Activated CD4-positive, alpha-beta T cell treated with anti-CD3 and anti-CD28 coated beads for 24 hours (primary cell): ENCODE measurements at places on chromosomes 13 and 19.

DNA sequence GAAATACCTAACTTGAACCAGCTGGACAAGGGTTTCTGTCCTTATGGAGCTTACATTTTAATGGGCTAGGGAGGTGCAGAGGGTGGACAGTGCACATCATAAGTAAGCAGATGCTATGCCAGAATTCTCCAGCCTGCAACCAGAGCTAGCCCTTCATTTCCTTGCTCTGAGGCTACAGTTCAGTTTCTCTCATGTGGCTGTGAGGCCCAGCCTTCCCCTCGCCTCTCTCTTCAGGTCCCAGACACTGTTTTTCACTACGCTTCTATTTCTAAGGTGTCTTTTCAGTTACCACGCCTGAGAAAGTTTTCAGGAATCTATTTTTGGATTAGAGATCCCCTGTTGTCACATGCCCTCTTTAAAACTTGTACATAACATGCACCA is 141.9 kb downstream of the PCCA start:
- DNase-seq, result no peak

- peak; percentile 47 for DNase-seq
Measured at GRCh38 chr19:15464394-15465385, at the start of gene RASAL3. RASAL3 (minus strand) TSS chr19:15464544; CDS start chr19:15464358, 186 bp downstream.

GRCh38 chr13:110949628-110950027 is 34.8 kb upstream of the ANKRD10 start:
- no peak for DNase-seq

DNA sequence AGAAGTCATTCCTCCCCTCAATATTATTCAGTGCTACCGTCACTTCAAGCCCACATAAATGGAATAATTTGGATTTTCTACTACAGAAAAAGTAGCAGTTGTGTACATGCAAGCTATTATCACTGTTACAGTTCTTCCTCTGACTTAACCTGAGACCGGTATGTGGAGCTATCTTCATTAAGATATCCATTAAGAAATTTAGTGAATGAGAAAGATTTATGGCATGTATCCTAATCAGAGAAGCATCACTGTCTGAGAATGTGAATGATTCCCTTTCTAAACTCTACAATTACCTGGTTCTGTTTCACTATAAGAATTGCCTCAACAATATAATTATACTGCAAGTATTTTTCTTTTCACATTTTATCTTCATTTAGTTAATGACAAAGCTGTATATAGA is 278.7 kb downstream of the KLF5 start:
- DNase-seq, result no peak

GRCh38 chr13:111949311-111949710 is 117.6 kb upstream of the SOX1 start:
- no peak for DNase-seq

GRCh38 chr13:41054212-41054877 is 7.0 kb upstream of the WBP4 start:
- no peak for DNase-seq

- no peak for DNase-seq
Measured at GRCh38 chr19:13920940-13921747, 15.1 kb downstream of the CC2D1A start.

- DNase-seq, result no peak
Measured at GRCh38 chr13:111531505-111531904, 211.1 kb downstream of the TEX29 start.

GRCh38 chr13:94917824-94918223 is 205.5 kb upstream of the SOX21 start:
- no peak for DNase-seq

DNA sequence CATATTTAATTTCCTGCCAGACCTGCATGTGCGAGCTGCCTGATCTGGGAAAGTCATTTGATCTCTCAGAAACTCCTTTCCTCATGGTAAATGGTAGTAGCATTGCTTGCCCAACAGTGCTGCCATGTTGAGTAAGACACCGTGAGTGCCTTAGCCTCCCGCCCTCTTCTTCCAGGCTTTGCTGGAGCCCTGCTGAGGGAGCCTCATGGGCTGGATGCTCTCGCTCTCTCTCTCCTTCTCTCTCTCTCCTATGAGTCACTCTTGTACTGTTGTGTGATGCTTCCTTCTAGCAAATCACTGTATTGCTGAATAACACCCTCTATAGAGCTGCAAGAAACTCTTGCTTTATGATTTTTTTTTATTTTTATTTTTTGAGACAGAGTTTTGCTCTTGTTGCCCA is 365.5 kb downstream of the UQCRFS1 start:
- no peak for DNase-seq

DNA sequence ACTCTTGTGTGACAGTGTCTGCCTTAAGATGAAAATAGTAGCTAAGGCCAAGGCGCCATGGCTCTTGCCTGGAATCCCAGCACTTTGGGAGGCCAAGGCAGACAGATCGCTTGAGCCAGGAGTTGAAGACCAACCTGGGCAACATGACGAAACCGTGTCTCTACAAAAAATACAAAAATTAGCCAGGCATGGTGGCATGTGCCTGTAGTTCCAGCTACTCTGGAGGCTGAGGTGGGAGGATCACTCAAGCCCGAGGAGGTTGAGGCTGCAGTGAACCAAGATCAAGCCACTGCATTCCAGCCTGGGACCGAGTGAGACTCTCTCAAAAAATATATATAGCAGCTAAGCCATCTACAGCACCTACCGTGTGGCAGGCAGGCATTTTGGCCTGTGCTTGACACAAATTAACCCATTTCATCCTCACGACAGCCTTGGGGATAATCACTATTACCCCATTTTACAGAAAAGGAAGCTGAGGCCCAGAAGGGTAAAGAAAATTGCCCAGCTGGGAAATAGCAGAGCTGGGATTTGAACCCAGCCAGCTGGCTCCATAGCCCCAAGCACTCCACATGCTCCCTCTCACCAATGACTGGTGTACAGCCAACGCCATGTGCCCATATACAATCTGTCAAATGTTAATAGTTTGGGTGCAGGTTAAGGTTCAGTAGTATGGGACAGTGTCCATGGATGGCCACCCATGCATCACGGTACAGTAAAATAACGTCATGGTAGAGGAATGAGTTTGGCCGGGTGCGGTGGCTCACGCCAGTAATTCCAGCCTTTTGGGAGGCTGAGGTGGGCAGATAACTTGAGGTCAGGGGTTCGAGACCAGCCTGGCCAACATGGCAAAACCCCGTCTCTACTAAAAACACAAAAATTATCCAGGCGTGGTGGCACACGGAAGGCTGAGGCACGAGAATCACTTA is 3.1 kb downstream of the SLC1A5 start:
- DNase-seq, result no peak

DNA sequence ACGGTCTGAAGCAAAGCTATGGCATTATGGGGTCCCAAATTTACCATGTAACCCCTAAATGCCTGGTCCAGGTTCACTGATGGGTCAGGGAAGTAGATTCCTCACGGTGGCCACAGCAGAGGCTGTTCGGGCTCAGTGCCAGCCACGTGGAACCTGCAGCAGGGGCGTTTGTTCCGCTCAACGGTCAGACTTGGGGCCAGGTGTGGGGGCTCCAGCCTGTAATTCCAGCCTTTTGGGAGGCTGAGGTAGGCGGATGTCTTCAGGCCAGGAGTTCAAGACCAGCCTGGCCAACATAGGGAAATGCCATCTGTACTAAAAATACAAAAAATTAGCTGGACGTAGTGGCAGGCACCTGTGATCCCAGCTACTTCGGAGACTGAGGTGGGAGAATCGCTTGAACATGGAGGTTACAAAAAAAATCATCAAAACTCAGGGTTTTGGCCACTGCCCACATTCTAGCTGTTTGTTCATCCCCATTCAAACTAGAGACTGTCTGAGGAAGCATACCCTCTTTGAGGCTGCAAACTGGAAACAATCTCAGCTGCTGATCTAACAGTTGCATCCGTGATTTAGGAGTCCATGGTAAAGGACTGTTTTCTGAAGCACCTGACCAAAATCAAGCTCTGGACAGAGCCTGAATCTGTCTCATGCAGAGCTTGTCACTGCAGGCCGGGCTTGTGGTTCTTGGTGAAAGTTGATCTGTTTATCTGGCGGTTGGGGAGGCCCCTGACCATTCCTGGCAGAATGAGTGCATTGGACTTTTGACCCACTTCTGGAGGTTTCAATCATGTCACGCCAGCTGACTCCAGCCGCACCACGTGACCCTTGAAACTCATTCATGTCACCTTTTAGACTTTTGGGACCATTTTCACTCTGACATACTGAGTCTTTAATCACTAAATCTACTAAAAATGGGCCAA is 30.2 kb upstream of the ZNF331 start:
- no peak for DNase-seq

DNA sequence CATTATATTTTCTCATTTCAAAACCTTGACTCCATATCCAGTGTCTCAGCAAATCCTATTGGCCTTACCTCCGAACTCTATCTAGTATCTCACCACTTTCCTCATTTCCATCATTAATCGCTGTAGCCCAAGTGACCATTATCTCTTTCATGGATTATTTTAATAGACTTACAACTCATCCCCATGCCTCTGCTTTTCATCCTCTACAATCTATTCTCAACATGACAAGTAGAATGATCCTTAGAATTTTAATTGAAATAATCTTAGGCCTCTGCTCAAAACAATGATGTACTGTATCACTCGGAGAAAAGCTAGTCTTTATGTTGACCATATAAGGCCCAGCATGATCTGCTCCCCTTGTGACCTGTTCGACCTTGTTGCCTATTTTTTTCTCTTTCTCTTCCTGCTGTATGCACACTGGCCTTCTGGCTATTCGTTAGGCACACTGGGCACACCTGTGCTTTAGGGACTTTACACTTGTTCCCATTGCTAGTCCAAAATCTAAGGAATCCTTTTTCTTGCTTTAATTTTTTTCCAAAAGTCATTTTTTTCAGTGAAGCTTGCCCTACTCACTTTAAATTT is 21.4 kb downstream of the DNAJC15 start:
- DNase-seq, result no peak

- DNase-seq, result no peak
Measured at GRCh38 chr13:59914556-59914955, 249.2 kb downstream of the DIAPH3 start.

GRCh38 chr13:27151798-27152599 is 19.6 kb downstream of the USP12 start:
- DNase-seq, result no peak

- DNase-seq, result no peak
Measured at GRCh38 chr13:32317716-32318465, 2.6 kb downstream of the BRCA2 start.

- DNase-seq, result no peak
Measured at GRCh38 chr13:106440866-106441265, 94.6 kb downstream of the EFNB2 start.

- DNase-seq, result no peak
Measured at GRCh38 chr19:49605605-49606004, 14.6 kb downstream of the PRR12 start.

DNA sequence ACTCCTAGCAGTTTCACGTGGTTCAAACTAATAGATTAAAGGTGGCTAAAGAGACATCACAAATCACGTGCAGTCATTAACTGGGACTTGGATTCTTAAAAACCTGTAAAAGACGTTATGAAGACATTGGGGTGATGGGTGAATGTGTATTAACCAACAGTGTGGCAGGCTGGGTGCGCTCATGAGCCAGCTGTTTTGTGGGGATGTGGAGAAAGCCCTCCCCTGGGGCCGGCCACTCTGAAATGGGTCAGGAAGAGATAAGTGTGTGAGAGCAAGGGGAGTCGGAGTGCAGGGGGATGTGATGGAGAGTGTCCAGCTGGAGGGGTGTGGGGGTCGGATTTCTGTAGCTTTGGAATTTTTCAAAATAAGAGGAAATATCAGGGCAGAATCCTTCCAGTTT is 10.4 kb downstream of the UPF1 start:
- no peak for DNase-seq

DNA sequence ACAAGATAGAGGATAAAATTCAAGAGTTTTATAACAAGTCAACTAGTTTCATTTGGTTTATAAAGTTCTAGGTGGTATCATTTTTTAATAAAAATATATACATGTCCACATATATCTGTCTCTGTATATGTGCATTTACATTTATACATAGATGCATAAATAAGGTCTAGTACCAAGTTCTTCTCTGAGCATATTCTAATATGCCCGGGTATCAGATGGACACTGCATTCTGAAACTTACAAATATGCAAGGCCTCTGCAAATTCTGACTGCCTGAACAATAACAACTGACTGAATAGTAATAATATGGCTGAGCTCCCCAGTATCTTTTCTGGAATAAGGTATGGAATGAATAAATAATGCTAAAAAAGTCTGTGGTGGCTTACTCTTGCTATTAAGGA is 304.8 kb downstream of the KLF12 start:
- no peak for DNase-seq

- DNase-seq, result no peak
Measured at GRCh38 chr19:8096071-8096470, 43.5 kb downstream of the CCL25 start.

- DNase-seq, result no peak
Measured at GRCh38 chr19:19581391-19581790, 37.1 kb downstream of the PBX4 start.

DNA sequence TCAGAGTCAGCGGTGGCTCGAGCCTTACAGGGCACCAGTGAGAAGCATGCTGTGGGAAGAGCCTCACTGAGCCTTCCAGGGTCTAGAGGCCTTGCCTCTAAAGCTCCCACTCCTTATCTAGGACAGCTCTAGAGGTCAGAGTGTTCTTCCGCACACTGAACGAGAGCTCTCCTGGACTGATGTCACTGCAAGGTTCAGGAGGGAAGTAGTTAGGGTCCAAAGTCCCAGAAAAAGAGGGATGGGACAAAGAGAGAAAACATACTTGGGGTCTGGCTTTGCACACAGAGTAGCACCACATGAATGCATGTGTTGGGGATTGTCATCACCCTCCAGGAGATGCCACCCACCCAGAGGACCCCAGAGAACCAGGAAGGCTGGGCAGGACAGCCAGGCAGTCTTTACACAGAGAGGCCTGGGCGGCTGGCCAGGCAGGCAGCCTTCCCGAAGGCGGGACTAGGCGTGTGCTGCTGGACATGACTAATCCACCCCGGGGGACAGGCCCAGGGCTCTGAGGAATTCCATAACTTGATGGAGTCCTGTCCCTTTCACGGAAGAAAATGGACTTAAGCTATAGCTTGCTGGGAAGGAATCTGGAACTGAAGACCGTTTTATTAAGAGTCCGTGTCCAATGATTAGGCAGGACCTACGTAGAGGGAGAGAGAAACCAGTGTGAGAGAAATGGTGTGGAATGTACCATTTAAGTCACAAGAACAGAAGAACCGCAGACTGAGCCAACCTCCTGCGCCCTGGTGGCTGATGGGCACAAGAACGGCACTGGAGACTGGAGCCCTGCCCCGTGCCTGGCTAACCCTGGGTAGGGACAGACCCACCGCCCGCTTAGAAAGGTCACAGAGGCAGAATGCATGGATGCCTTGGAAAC is 16.6 kb upstream of the EPHX3 start:
- no peak for DNase-seq

DNA sequence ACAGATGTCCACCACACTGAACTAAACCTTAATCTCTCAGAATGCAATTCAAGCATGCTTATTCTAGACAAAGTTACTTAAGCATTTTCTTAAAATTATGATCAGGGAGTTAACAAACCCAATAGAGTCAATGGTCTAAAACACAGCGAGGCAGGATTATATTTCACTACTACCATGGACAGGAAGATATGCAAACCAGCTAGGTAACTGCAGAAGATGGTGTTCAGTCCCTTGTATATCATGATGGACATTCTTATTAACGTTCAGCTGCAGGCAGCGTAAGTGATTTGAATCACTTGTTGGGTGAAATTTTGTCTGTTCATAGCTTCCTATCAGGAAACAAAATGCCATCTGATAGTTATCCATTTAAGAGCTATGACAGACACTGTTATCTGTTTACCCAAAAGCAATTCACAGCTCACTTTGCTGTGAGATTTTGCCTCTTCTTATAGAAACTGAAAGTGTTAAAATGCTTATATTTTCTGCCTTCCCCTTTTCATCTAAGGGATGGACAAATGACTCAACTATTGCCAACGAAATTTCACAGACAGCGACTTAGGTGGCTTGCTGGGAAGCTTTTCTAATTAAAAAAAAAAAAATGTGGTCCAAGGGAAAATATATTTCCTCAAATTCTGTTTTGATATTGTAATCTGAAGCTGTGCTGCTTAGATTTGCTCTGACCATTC is 591.9 kb downstream of the DACH1 start:
- DNase-seq, result no peak
